Hematopoietic multipotent progenitor cell treated with erythropoietin and hydrocortisone succinate and interleukin-3 and kit ligand, for 6 days (in vitro differentiated cells): ENCODE measurements at places on chromosomes 16 and 17.
A peak's percentile ranks its signal among the peaks of the same experiment; 100 is the strongest.

DNA sequence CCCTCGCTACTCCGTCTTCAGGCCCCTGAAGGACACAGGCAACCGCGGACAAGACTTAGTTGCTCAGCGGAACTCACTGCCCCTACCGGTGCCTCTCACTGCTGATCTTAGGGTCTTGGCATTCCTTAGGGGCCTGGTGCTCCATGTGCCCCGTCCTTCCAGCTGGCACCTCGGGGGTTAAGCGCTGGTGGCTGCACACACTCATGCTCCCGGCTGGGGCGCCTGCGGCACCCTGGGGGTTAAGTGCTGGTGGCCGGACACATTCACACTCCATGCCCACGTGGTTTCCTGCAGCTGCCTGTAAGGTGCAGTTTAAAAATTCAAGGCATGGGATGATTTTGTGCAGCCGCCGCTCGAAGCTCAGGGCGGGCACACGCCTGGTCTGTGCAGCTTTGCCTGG is 45.1 kb downstream of the BAIAP2 start:
- no peak for DNase-seq

DNA sequence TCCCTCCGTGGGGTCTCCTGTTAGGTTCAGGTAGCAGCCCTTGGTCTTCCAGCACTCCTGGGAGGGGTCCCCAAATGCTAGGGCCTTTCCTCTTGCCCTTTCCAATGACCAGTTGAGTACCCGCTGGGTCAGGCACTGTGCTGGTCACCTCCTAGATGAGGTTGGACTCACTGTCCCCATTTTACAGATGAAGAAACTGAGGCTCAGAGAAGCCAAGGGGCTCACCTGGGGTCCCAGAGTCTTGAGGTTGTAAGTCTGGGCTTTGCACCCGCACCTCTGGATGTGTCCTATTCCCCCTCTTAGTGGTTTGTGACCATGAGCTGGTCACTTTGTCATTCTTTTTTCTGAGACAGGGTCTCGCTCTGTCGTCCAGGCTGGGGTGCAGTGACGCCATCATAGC is 1.4 kb upstream of the CASKIN1 start:
- DNase-seq = no peak

GRCh38 chr17:69516911-69517310 is 102.4 kb downstream of the MAP2K6 start:
- no peak for DNase-seq

- peak; percentile 80 for DNase-seq
Measured at GRCh38 chr17:80991645-80992076, at the start of gene CHMP6. CHMP6 (plus strand) TSS chr17:80991841; CDS start chr17:80991919, 78 bp downstream.

GRCh38 chr16:28883221-28883996 is 5.1 kb downstream of the ATP2A1 start:
- no peak for DNase-seq

DNA sequence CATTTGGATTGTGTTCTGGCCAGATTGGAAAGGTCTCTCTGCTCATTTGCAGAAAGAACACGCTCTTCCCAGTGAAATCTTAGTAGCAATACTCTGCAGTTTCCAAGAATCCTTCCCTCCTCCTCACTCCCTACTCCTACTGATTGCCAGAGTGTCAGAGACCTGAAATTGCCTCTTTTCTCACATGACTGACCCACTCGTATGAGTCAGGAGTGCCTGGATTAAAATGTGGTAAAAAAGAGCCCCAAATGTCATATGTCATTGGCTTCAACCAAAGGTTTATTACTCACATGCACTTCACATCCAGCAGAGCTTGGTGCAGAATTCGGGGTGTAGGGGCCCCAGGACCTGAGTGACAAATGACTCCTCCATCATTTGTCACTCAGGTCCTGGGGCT is 39.7 kb upstream of the IRX3 start:
- DNase-seq = no peak

DNA sequence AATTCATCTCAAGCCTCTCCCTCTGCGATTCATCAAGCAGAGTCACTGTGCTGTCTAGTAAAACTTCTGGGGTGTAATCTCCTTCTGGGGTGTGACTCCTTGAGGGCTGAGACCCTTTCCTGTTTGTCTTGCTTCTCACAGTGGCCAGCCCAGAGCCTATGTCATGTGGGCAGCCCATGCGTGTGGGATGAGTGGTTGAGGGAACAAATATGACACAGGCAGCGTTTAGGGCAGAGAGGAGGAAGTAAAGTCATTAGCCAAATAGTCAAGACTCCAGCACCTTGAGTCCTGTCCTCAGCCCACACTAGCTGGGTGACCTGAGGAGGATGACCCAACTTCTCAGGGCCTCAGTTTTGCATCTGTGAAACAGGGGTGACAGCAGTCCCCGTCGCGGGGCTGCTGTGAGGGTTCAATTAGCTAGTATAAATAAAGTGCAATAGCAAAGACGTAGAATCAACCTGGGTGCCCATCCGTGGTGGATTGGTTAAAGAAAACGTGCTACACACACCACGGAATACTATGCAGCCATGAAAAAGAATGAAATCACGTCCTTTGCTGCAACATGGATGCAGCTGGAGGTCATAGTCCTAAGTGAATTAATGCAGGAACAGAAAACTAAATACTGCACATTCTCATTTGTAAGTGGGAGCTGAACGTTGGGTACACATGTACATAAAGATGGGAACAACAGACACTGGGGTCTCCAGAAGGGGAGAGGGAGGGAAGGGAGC is 4.5 kb upstream of the ITGAX start:
- DNase-seq = no peak

GRCh38 chr17:60586288-60586974 is 13.6 kb upstream of the PPM1D start:
- DNase-seq = peak; percentile 45

- DNase-seq = peak; percentile 92
Measured at GRCh38 chr17:44331249-44331760, 6.7 kb upstream of the SLC25A39 start.

- DNase-seq = no peak
Measured at GRCh38 chr17:69500911-69501429, 86.5 kb downstream of the MAP2K6 start.

DNA sequence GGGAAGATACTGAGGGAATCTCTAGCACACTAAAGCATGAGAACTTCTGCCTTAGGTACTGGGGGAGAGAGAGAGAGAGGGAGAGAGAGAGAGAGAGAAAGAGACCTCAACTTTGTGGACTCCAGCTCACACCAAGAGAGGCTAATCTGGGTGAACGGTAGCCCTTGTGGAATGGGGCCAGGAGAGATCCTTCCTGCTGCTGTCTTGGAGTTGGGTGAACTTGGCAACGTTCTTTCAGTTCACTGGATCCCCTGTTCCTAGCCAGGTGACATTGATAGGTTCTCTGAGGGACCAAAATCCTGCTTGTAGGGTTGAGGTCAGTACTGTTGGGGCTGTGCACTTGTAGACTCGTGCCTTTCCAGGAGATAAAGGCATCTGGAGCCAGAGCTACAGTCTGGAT is 26.5 kb upstream of the WFIKKN2 start:
- DNase-seq = no peak

DNA sequence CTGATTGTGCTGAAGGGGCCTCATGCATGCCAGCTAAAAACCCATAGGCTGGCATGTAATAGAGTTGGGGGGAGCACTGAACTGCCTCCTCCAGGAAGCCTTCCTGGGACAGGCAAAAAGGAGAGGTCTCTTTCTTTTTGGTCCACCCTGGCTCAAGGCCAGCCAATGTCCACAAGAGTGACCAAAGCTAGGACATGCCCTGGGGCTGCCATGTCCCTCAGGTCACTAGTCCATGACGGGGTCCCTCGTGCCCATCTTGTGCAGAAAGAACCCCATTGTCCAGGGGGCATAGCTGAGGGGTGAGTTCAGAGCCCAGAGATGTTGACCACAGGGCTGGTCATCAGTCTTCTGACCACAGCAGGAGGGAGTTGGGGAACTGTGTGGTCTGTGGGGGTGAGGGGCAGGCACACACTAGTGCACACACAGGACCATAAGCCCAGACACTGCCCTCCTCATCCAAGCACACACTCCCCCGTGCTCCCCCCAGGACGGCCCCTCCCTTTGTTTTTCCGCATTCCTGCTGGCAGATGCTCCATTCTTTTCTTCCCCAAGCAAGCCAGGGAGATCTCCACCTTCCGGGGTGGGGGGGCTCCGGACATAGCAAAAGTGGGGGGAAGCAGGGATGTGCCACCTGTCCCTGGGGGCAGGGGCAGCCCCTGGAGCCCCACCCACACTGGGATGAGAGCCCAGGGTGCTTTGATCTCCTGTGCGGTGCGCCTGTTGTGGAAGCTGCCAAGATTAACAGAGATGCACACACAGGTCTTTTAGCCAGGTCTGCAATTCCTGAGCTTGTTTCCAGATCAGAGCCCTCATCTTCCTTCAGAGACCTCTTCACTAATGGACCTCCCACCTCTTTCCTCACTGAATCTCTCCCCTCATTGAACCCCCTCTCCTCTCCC is 25.2 kb upstream of the PHB1 start:
- no peak for DNase-seq

DNA sequence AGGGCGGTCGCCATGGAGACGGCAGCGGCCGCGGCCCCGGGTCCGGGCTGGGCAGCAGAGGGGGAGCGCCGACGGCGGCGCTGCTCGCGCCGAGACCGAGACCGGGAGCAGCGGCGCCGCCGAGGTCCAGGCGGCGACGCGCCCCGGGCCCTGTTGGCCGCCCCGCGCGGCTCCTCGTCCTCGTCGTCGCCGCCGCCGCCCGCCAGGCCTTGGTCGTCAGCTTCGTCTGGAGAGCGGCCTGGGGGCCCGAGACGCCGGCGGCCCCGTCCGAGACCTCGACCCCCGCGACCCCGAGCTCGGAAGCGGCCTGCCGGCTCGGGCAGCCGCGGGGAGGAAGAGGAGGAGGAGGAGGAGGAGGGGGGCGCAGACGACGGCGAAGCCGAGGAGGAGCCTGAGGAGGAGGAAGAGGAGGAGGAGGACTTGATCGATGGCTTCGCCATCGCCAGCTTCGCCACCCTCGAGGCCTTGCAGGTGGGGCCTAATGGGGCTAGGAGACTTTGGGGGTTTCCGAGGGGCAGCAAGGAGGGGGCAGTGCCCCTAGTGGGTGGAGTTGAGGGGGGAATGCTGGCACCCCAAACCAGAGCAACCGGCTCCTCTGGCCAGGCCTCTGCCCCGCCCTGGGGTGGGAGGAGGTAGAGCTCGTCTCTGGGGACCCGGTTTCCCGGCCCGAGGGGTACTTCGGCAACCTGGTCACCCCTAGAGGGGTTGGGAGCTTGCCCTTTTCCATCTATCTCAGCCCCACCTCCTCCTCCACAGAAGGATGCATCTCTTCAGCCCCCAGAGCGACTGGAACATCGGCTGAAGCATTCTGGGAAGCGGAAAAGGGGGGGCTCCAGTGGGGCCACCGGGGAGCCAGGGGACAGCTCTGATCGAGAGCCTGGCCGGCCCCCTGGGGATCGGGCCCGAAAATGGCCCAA is 1.5 kb downstream of the FBRS start:
- peak; percentile 47 for DNase-seq

GRCh38 chr16:31453255-31454204 is 5.8 kb upstream of the ARMC5 start:
- DNase-seq = peak; percentile 79

DNA sequence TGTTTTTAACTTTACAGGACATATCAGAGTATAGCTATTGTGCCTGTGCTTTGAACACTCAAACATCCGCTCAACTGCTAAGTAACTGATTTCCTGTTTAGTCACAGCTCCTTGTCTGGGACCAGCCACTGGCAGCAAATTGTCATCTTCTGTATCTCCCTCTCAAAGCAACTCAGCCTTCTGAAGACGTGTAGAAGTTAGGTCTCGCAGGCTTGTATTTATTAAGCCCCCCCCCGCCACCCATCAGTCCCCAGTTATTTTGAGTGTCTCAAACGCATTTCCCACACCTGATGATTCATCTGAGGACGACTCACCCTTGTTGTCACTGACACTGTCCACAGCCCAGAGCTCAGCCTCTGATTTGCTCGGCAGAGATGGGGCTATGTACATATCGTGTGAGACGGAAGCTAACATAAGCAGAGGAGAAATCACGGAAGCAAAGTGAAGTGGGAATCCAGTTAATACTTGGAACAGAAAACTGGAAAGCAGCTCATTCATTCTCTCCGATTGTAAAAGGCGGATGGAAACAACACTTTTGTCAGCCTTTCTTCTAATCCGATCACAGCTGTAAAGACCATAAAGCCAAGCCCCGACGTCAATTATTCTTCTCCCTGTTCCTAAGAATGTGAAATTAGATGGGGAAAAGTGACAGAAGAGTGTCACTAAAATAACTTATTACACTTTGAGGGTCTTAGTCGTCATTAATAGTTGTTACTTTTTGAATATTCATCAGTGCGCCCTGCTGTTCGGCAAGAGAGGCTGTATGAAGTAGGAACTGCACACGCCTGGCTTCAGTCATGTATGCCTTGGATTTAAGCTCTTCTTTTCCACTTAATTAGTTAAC is 64.2 kb downstream of the PITPNC1 start:
- DNase-seq = peak; percentile 47
